ENCODE measurements at places on chromosomes 3 and 15. TPM values are rescaled to one million over a fixed set of nuclear protein-coding genes. Genes with fewer than 3 reads are reported as not detected.

The CCR2 gene
- 0.63 TPM for total RNA-seq

The SLC22A14 gene
- not detected for total RNA-seq

The PLSCR2 gene
- total RNA-seq, result not detected

The KBTBD13 gene
- total RNA-seq, result 5.2 TPM

The COL8A1 gene
- total RNA-seq, result 16.4 TPM

The PLCD1 gene
- total RNA-seq, result 10.3 TPM

DNA sequence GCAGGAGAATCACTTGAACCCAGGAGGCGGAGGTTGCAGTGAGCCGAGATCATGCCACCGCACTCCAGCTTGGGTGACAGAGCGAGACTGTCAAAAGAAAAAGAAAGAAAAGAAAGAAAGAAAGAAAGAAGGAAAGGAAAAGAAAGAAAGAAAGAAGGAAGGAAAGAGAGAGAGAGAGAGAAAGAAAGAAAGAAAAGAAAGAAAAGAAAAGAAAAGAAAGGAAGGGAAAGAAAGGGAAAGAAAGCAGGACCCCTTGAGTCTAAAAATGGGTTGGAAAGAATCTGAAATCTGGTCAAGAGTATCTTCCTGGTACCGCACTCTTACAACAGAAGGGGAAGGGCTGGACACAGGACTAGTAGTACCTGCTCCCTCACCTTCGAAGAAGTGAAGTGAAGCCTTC lies 19.6 kb downstream of the CRYGS start:
- DNase-seq, result no peak

GRCh38 chr3:43817825-43818224 lies 127.1 kb downstream of the ABHD5 start:
- no peak for DNase-seq

GRCh38 chr3:64361962-64362735 lies 136.9 kb upstream of the PRICKLE2 start:
- DNase-seq, result no peak

DNA sequence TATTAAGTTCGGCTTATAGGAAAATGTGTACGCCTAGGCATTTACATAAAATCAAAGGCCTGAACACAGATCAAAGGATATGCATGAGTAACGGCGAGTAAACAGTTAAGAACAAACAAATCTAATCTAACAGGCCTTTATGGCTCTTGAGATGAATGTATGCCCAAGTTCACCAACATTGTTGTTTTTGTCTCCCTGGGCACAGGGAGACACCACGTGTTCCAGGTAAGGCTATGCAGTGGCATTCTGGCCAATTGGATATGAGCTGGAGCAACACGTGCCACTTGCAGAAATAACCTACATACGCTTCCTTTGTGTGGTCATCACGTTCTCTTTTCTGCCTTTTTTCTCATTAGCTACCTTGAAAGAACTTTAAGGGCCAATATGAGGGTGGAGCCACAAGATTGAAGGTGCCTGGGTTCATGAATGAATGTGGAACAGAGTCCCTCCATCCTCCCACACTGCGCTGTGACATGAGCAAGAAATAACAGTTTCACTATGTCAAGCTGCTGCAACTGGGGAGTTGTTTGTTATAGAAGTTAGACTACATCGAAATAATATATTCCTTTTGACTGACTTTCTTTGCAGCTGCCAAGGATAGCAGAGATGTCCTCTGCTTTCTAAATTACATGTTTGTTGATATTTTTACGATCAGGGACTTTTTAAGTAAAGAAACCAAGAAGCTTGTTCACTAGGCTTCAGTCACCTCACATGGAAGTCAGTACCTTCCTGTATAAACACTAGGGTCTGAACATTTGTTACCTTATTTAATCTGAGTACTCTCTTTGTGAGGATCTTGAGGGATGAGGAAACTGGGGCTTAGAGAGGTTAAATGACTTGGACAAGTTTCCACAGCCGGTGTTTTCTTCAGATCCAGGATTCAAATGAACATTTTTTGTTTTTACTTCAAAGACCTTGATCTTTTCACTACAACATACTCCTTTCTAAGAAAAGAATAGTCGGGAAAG lies 427.5 kb upstream of the TBL1XR1 start:
- DNase-seq, result no peak

DNA sequence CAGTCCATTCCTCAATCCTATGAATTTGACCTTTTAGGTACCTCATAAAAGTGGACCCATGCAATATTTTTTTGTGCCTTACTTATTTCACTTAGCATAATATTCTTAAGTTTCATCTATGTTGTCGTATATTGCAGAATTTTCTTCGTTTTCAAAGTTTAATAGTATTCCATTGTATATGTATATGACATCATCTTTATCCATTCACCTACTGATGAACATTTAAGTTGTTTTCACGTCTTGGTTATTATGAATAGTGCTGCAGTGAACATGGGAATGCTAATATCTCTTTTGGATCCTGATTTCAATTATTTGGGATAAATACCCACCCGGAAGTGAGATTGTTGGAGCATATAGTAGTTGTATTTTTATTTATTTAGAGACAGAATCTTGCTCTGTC lies 65.1 kb downstream of the AP4E1 start:
- DNase-seq, result no peak

GRCh38 chr3:141243271-141243707 lies 11.7 kb downstream of the PXYLP1 start:
- DNase-seq, result no peak

- no peak for DNase-seq
These were observed 3.8 kb upstream of the FOXB1 start for GRCh38 chr15:60000113-60000823.

DNA sequence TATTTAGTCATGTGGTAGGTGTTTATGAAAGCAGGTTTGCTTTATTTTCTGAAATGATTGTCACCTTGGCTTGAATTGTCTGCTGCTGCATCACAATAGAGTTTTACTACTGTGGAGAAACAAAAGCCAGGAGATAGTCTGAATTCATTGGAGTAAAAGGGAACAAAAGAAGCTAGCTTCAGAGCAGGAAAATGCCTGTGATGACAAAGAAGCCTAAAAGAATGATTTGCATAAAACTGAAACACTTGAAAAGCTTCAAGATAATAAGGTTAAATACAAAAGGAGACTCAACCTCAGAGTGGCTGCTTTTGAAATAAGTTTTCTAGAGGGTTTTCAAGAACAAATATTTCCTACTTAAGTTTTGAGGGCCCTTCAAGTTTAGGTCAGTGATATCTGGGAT lies 138.3 kb downstream of the PTPRG start:
- DNase-seq, result no peak

- DNase-seq, result no peak
These were observed 35.9 kb upstream of the GOLGA6L2 start for GRCh38 chr15:23482764-23483489.

Data from left ventricle myocardium inferior (tissue), 1 donor.